ENCODE measurements at places on chromosomes 12 and 14.

- no peak for DNase-seq
These were observed 192.9 kb upstream of the OR4E1 start for GRCh38 chr14:21866479-21866878.

GRCh38 chr14:78143489-78144145 is 26.6 kb upstream of the NRXN3 start:
- no peak for DNase-seq

DNA sequence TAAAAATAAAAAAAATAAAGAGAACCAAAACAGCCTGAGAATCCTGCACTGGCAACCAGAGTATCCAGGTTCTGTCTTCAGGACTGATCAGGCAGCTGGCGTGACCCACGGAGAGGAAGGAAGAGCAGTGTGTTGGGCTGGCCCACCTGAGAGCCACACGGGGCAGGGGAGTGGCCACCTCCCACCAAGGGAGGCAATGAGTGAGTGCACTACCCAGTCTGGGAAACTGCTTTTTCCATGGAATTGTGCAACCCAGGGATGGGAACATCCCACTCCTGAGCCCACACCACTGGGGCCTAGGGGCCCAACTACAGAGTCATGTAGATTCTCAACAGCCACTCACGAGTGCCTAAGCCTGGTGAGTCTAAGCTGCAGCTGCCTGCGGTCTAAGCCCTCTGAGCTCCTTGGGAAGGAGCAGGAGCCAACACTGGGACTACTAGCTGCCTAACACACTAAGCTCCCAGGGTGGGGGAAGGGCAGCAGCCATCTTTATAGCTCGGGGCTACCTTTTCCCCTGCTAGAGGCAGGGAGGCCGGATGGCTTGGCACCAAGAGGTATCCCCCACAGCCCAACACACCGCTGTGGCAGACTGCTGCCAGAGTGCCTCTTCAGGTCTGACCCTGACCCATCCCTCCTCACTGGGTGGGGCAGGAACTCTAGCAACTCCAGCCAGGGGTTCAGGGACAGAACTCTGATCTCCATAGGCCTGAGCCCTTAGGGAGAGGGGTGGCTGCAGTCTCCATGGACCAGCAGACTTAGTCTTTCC is 610.9 kb downstream of the RERGL start:
- DNase-seq = no peak

DNA sequence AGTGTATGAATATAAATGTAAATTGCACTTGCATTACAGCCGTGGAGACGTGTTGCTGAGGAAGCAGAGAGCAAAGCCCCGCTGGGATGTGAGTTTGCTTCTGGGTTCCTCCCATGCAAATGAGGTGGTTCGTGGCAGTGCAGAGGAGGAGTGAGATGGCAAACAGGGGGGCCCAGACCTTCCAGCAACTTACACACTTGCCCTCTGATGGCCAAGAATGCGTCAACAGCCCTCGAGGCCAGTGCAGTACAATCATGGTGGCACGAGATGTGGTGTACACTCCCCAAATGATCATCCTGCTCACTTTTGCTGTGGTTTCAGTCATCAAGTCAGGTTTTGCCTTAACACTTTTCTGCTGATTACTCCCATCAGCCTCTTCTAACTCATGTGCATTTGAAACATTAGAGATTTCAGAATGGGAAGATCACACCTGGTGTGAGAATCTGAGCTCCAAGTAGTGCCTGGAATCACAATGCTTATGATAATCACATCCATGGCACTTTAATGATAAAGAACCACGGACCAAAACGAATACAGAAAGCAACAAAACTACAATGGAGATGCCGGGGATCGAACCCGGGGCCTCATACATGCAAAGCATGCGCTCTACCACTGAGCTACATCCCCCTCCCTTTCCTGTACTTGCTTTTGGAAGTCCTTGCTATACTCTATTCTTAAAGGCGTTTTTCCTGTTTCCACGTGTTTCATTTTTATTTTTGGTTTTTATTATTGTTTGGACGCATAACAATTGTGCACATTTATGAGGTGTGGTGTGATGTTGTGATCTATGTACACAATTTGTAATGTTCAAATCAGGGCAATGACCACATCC is 7.0 kb upstream of the UBC start:
- DNase-seq = no peak

GRCh38 chr14:106738075-106738474 is 1211.7 kb downstream of the TMEM121 start:
- no peak for DNase-seq

DNA sequence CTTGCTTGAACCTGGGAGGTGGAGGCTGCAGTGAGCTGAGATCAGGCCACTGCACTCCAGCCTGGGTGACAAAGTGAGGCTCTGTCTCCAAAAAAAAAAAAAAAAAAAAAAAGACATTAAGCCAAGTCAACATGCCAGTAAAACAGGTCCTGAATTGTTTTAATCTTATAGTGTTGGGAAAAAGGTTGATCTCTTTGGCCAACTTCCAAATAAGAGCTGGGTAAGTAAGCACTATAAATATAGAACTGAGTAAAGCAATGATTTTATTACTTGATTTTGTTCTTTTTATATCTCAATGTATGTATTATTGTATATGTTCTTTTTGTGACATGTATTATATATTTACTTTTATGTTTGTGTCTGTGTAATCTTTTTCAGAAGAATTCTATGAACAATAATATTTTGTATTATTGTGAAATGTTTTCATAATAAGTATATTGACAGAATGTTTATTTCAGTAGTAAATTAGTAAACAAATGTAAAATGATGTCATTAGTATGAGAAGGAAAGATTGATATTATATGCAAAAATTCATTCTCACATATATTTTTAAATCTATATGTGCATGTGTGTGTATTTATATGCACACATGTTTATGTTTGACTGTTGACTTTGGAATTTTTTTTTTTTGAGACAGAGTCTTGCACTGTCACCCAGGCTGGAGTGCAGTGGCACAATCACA is 9.6 kb upstream of the AKAP6 start:
- DNase-seq = no peak

GRCh38 chr14:95311752-95312151 is 8.0 kb downstream of the CLMN start:
- no peak for DNase-seq

GRCh38 chr14:89881839-89882238 is 72.7 kb downstream of the EFCAB11 start:
- no peak for DNase-seq

DNA sequence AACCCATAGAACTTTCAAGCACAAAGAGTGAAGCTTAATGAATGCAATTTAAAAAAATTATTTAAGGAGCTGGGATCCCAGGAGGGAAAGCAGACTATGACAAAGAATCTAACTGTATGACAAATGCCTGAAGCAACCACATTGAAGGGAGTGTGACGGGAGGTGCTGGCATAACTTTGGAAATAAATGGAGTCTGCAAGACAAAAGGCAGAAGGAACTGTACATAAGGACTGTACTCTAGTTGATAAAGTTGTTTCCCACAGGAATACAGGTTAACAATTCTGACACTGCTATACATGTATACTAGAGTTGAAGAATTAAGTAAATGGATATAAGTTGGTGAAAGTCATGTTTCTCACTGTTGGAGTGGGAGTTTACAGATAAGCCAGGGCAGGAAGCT is 41.2 kb upstream of the WSCD2 start:
- no peak for DNase-seq

- no peak for DNase-seq
These were observed 148.1 kb downstream of the CALM1 start for GRCh38 chr14:90544971-90545370.

DNA sequence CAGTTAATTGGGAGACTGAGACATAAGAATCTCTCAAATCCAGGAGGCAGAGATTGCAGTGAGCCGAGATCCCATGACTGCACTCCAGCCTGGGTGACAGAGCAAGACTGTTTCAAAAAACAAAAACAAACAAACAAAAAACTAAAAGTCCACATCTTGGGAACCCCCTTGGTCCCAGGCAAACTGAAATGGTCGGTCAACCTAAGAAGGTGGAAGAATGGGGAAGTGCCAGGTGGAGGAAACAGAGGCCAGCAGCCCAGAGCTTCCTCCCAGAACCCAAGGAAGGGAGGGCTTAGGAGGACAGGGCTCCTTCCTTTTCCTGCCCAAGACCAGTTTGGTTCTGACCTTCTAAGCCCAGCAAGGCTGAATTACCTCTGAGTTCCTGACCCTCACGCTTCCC is 121.0 kb upstream of the FUT8 start:
- DNase-seq = no peak

DNA sequence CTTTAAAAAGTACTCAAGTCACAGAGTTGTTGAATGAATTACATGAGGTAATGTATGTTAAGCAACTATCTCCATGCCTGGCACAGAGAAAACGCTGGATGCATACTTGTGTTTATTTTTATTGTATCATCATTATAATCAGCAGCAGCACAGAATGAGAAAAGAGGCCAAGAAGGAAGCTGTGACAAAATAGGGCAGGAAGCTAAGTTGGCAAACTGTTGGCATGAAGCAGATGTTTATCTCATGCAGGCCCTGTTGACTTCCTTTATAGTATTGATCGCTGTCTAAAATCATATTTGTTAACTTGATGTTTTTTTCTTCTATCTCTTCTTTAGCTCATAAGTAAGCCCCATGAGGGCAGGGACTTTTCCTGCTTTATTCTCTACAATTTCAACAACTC is 466.6 kb downstream of the TRHDE start:
- no peak for DNase-seq

DNA sequence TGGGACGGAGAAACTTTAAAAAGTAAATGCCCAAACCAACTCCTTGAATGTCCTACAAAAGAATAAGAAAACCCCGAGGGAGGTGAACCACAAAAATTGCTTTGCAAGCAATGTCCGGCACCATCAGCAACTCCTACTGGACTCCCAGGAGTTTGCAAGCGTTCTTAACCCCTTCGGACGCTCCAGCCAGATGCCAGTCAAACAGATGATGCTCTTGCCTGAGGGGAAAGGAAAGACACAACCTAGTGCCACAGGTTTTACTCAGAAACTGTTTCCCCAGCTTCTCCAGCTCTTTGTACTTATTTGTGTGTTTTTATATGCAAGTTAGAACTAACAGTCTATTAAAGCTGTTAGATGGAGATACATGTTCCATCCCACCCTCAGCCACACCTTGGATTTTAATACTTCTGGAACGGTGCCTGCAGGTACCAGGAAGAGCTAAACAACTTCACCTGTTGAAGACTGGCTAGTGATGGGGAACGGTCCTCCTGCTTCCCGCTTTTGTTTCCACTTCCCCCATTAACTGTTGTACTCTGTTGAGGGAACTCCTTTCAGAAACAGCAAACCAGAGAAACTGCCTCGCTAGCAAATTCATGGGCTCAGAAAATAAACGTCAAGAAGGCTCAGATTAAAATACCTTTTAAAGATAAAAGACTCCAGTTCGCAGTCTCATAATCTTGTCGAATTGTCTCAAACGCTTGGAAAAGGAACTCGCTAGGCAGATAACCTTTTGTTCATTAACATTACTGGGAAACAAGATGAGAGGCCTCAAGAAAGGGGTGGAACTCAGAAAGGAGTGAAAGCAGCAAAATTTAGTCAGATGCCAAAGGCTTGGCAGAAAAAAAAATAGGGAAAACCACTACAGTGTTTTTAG is 1.1 kb upstream of the FERMT2 start:
- no peak for DNase-seq

- no peak for DNase-seq
These were observed 9.8 kb downstream of the GALNT6 start for GRCh38 chr12:51381226-51382079.

DNA sequence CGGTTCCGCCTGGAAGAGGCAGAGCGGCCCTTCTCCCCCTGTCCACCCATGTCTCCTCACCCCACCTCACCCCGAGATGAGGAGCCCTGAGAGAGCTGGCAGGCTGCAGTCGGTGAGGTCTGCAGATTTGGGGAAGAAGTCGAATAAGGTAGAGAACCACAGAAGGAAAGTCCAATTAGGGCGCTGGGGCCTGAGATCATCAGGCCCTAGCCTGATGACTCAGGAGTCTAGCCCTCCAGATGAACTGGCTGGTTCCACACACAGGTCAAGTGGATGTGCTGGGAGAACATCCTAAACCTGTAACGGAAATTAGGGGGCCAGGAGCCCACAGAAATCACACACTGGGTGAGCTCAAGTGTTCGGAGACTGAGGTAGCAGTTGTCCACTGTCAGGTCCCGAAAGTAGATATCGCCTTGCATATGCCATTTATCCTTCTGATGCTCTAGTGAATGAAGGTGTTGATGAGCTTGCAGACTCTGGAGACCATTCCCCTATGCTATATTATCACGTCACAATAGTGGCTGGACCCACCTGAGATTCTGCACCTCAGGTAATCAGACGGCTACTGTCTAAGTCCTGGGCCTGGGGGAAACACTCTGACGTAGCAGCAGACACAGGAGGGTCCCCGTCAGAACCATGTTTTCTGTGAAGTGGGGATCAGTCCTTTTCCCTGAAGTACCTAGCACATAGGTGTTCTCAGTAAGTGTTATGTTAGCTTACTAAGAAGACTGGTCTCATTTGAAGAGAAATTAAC is 886 bp upstream of the METTL17 start:
- DNase-seq = no peak

GRCh38 chr12:83018088-83018487 is 331.4 kb downstream of the TMTC2 start:
- DNase-seq = no peak

GRCh38 chr12:19066475-19067001 is 63.0 kb upstream of the PLEKHA5 start:
- no peak for DNase-seq

DNA sequence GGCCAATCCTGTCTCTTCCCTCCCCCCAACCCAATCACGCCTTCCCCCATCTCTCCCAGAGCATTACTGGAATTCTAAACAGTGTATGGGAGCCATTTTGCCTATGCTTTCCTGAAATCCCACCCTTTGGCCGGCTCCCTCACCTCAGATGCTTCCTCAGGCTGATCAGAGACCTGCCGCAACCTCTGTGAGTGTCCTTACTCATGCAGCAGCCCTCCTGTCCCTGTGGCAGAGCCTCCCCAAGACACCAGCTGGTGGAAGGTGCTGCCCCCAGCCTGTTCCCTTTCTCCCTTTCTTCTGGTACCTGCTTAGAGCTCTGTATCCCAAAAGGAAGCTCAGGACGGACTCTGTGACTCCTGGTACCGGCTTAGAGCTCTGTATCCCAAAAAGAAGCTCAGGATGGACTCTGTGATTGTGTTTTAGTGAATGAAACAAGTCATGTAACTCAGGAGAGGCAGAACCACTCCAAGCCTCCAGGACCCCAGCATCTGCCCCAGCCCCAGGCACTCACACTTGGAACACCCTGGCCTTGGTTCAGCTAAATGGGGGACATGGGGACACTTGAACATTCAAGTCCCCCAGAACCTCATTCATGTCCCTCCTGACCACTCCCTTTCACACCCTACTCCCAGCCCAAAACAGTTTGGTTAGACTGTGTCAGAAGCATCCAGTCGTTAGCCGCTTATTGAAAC is 29.3 kb upstream of the RIN3 start:
- no peak for DNase-seq
